ENCODE measurements at places on chromosomes 2 and 18.

- H3K4me1 ChIP-seq = no peaks in the 10 kb centered on the region
- H3K4me3 ChIP-seq = no peak overlapping the region
- no peak overlapping the region for H3K27ac ChIP-seq
- no peaks in the 10 kb centered on the region for H3K27me3 ChIP-seq
Measured at GRCh38 chr2:25951071-25951547, 31.2 kb downstream of the KIF3C start.

DNA sequence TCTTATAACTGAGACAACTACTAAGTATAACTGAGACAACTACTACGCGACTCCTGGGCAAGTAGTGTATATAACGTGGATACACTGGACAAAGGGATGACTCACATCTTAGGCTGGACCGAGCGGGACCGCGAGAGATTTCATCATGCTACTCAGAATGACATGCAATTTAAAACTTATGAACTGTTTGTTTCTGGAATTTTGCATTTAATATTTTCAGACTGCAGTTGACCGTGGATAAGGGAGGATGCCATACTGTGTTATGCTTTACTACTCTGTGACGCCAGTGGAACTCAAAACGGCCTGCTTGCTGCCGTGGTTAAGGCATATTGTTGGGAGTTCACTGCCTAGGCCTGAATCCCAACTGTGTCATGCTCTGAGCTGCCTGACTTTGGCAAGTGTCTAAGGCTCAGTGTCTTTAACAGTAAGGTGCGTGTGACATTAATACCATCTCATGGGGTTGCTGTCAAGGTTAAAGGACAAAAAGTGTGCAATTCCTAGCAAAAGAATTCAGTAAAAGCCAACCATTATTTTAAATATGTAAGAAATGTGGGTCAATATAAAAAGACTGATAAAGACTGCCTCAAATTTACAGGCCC is 64.6 kb downstream of the BMP10 start:
- H3K4me3 ChIP-seq = no peak overlapping the region
- H3K4me1 ChIP-seq = peaks cover 44% of the 10 kb centered on the region
- H3K36me3 ChIP-seq = peaks cover 17% of the 10 kb centered on the region
- no peak for DNase-seq
- H3K27me3 ChIP-seq = no peaks in the 10 kb centered on the region

GRCh38 chr2:225097035-225097434 is 54.8 kb upstream of the DOCK10 start:
- H3K4me3 ChIP-seq = no peak overlapping the region
- H3K4me1 ChIP-seq = no peaks in the 10 kb centered on the region
- H3K36me3 ChIP-seq = no peaks in the 10 kb centered on the region
- no peak overlapping the region for H3K27ac ChIP-seq

- no peaks in the 10 kb centered on the region for H3K36me3 ChIP-seq
- no peaks in the 10 kb centered on the region for H3K4me1 ChIP-seq
- no peak overlapping the region for H3K4me3 ChIP-seq
- DNase-seq = no peak
- no peaks in the 10 kb centered on the region for H3K27me3 ChIP-seq
Measured at GRCh38 chr2:141362311-141362710, 768.5 kb downstream of the LRP1B start.

- peaks cover 74% of the 10 kb centered on the region for H3K27me3 ChIP-seq
- H3K4me3 ChIP-seq = no peak overlapping the region
- H3K4me1 ChIP-seq = no peaks in the 10 kb centered on the region
- DNase-seq = no peak
- no peak overlapping the region for H3K27ac ChIP-seq
- no peaks in the 10 kb centered on the region for H3K36me3 ChIP-seq
Measured at GRCh38 chr2:568639-569235, 108.5 kb downstream of the TMEM18 start.

GRCh38 chr2:211344289-211344688 is 787.9 kb downstream of the CPS1 start:
- H3K4me3 ChIP-seq = no peak overlapping the region
- no peak for DNase-seq
- no peaks in the 10 kb centered on the region for H3K27me3 ChIP-seq
- no peaks in the 10 kb centered on the region for H3K4me1 ChIP-seq

DNA sequence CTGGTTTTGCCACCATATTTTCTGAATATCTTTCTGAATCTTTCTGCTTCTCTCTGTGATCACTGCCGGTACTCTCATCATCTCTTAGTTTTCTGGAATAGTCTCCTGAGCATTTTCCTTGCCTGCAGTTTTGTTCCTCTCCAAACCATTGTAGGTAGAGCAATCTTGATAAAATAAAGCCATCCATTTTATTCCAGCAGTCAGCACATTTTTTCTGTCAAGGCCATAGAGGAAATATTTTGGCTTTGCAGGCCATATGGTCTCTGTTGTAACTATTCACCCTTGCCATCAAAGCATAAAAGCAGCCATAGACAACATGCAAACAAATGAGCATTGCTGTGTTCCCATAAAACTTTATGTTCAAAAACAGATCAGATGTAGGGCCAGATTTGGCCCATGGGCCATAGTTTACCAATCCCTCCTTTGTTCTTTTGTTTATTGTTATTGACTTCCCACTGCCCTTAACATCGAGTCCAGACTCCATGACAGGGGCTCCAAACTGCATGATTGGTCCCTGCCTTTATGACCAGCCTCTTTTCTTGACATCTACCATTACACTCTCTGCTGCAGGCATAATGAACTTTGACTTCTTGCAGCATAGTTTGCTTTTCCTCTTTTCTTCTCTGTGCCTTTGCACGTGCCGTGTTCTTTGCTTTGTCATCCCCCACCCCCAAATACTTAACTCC is 29.8 kb downstream of the TMEM87B start:
- H3K27me3 ChIP-seq = no peaks in the 10 kb centered on the region
- no peak for DNase-seq
- no peak overlapping the region for H3K4me3 ChIP-seq
- H3K4me1 ChIP-seq = no peaks in the 10 kb centered on the region

All from activated T-cell treated with anti-CD3 and anti-CD28 coated beads, Interleukin-2, amount 50 U/mL, for 24 hours (primary cell).